Neural progenitor cell (in vitro differentiated cells): ENCODE measurements at places on chromosomes 3 and 15.

DNA sequence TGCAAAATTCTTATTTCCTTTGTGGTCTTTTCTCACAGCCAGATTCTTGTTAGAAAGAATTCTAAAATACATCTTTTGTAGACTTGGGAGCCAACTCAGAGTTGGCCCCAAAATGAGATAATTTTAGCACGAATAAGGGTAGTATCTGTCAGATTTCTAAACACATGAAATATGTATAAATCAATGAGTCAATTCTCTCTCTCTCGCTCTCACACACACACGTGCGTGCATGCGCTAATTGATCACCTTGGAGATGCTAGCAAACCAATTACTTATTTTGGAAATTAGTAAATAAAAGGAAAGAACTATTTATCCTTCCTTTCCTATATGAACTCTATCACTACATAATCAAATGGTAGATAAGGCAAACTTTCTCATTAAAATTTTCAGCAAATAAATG is 32.9 kb upstream of the PIK3R4 start:
- no peak for DNase-seq

GRCh38 chr3:69865925-69866679 is 126.8 kb downstream of the MITF start:
- peak; percentile 10 for DNase-seq

- no peak for DNase-seq
These were observed 265.3 kb downstream of the KLF13 start for GRCh38 chr15:31591908-31592307.

DNA sequence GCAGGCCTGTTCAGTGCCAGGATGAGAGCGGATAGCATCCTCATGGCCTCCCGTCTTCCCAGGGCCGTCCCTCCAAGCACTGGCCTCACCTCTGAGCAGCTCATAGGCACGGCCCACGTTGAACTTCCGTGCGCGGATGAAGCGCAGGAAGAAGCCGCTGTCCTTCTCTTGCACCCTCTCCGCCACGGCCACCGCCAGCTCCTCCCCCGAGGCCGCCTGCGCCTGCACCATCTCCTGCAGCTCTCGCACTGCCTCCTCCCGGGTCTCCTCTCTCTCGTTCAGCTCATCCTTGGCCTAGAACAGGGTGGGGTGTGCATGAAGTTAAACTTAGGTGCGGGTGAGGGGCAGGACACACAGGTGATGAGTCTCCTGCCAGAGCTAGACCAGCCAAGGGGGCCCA is 4.3 kb downstream of the RLBP1 start:
- no peak for DNase-seq

GRCh38 chr3:113148284-113148683 is 63.1 kb upstream of the BOC start:
- DNase-seq = no peak
